Stimulated activated CD8-positive, alpha-beta memory T cell treated with anti-CD3 and anti-CD28 coated beads, Interleukin-15, amount 100 ng/mL, for 24 hours (primary cell): ENCODE measurements at places on chromosomes 4 and X.
A peak's percentile ranks its signal among the peaks of the same experiment; 100 is the strongest.

- DNase-seq: no peak
Observed at GRCh38 chrX:10986616-10987015, 124.5 kb upstream of the HCCS start.

- no peak for DNase-seq
Observed at GRCh38 chrX:15207384-15207783, 62.5 kb downstream of the ASB9 start.

DNA sequence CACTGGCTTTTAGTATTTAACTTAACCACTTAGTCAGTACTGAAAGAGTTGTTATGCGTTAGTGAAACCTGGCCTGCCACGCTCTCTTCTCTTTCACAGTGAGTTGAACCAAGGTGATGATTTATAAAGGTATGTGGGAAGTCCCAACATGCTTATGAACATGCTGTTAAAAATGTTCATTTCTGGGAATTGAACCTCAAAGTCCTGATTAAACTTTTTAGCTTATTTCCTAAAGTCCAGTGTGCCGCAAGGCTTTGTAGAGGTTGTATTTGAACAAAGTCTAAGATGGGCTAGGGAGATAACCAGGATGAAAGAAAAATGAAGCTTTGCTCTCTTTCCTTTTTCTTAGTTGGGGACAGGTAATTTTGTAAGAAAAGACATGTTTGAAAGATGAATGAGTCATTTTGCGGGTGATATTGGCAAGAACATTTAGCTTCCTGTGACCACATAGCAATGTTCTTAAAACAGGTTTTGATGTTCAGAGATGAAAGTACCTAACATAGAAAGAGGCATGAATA, 270.3 kb downstream of the DTHD1 start:
- no peak for DNase-seq

- DNase-seq: no peak
Observed at GRCh38 chr4:73010789-73011628, 58.5 kb downstream of the COX18 start.

- no peak for DNase-seq
Observed at GRCh38 chr4:59838236-59838635, 1361.9 kb upstream of the ADGRL3 start.

DNA sequence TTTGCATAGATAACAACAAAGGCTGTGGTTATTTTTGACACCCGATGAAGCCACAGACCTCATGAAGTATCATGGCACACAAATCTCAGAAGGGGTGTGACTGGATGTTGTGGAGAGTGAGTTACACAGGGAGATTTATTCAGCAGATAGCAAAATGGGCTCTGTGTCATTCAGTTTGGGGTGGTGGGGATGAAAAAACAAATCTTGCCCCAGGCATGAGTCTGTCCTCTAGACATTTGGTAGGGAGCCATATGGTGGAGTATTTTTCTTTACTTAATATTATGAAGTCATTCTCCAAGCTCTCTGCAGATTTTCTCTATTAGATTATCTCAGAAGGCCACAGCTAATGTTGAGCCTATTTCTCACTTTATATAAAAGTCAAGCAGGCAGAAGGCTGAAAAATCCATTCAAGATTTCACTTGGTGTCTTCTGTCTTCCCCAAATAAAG, 277.1 kb upstream of the TENM3 start:
- DNase-seq: no peak

DNA sequence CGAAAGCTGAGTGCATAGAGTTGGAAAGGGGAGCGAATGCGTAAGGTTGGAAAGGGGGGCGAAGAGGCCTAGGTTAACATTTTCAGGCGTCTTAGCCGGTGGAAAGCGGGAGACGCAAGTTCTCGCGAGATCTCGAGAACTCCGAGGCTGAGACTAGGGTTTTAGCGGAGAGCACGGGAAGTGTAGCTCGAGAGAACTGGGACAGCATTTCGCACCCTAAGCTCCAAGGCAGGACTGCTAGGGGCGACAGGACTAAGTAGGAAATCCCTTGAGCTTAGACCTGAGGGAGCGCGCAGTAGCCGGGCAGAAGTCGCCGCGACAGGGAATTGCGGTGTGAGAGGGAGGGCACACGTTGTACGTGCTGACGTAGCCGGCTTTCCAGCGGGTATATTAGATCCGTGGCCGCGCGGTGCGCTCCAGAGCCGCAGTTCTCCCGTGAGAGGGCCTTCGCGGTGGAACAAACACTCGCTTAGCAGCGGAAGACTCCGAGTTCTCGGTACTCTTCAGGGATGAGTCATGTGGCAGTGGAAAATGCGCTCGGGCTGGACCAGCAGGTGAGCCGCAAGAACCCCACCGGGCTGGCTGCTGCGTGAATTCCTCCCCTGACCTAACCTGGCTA, at the start of gene DDX3X:
DDX3X (plus strand) TSS at position 419 of the 619 bp plus-strand sequence; CDS start at position 510, 91 bp downstream.
- peak; percentile 57 for DNase-seq

GRCh38 chr4:36420111-36420679, 138.8 kb downstream of the DTHD1 start:
- no peak for DNase-seq

DNA sequence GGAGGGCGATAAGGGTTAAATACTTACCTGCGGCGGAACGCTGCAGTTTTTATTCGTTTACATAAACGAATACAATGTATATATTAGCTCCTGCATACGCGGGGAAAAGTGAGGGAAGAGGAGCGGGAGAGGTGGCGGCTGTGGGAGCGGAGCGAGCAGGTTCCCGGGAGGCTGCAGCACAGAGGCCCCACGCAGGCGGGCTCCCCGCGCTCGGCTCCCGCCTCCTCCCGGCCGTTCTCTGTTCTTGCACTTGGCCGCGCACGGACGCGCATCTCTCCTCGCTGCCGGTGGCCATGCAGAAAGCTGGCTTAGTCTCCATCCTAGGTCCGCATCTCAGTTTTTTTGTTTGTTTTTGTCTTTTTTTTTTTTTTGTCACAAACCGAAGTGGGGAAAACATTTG, 340.4 kb upstream of the FAT1 start:
- no peak for DNase-seq

GRCh38 chr4:186596850-186597390, 41.6 kb upstream of the MTNR1A start:
- DNase-seq: no peak

GRCh38 chrX:19798423-19798822, 89.0 kb downstream of the SH3KBP1 start:
- DNase-seq: no peak

DNA sequence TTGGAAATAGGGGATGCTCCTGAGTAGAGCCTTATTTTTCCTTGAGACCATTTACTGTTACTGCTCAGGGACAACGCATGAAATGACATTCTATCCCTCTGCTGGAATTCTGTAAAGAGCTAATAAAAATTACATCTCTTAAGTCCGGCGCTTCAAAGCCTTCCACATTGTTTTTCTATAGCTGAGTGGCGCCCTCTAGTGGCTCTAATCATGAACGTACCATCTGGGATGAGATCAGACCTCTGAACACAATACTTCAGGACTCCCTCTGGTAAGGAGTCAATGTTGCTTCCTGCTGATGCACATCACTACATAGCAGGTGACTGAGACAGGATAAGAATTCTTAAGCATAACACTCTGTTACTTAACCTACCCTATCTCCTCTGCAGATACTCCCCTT, 6.0 kb downstream of the HMGN5 start:
- peak; percentile 5 for DNase-seq

DNA sequence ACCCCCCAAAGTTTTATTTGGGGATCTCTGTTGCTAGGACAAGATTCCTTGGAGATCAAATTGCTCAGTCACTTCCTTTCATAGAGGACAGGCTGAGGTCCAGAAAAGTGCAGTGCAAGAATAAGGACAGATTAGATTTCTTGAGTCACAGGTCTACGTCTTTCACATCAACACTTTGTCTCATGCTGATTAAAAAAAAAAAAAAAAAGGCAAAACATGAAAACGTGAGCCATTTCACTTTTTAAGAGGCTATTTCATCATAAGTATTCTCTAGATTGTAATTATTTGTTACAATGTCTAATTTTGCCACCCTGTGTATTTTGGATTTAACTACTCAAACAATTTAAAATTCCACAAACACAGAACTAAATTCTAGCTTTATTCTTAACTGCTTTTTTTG, 647.0 kb downstream of the TRAM1L1 start:
- no peak for DNase-seq

DNA sequence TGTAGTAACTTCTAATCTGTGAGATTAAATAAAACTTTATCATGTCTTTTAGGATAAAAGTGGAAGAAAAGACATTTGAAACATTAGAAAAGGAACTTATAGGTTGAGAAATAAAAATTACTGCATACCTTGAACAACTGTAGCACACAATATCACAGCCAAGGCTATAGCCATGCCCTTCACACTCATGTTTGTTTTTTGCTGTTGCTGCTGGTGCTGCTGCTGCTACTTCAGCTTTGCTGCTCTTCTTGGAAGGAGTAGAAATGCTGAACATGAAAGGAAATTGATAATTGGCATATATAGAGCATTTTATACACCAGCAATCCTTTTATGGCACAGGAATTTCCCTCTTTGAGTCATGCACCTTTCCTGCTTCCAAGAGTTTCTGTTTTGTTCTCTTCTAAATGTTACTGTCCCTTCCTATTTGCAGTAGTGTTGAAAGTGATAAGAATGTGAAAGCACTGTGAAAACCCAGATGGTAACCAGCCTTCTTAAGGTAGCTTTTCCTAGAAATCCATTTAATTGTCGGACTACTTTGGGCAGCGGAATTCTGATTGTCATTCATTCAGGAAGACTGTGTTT, at the start of gene CXCL11:
CXCL11 (minus strand) TSS at position 272 of the 582 bp plus-strand sequence; CDS start at position 189, 83 bp downstream.
- no peak for DNase-seq

DNA sequence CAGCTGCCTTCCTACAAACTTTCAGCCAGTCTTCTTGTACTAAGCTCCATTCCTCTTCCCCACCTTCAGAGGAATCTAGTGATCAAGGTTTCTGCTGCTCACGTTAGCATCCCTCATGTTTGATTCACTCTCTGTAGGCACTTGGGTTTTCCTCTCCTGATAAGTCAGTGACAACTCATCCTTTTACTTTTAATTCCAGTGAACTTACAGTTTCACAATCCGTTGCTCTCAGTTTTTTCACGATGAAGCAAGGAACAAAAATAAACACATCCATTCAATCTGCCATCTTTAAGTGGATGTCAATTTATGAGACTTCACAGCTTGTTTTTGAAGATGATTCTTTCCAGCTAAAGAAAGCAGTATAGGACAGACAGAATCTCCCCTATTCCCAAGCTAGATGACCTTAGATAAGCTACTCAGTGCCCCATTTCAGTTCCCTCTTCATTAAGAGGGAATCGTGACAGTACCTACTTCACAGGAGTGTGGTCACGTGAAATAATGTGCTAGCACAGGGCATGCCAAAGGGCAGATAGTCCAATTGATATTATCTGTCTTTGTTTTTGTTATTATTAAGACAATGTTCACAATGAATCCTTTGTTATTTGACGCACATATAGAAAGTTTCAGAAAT, 234.3 kb downstream of the PALLD start:
- DNase-seq: no peak

DNA sequence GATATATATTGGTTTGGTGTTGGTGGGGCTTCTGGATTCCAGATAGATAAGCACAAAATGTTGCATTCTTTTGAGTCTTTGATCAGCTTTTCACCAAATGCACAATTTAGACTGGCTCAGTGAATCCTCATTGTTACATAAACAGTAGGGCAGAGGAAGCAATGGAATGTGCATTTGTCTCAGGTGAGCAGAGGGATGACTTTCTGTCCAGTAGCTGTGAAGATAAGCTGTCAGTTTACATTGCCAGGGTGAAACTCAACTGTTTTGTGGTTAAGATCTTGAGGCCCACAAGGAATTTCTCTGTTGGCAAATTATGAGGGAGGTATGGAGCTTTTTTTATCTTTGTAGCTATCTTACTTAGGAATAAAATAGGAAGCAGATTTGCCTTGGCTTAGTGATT, 168.0 kb downstream of the GALNTL6 start:
- DNase-seq: no peak

GRCh38 chr4:76997532-76997931, 48.0 kb downstream of the SEPTIN11 start:
- no peak for DNase-seq

DNA sequence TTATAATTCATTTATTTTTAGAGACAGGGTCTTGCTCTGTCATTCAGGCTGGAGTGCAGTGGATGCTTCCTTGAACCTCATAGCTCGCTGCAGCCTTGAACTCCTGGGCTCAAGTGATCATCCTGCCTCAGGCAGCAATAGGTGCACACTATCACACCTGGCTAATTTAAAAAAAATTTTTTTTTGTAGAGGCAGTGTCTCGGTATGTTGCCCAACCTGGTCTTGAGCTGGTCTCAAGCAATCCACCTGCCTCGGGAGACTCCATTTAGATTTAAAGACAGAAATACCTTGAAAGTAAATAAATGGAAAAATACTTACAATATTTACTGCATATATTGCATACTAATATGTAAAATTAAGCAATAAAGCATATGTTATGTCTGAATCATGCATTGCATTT, 40.3 kb upstream of the MAB21L2 start:
- no peak for DNase-seq

GRCh38 chr4:126268106-126268505, 953.4 kb downstream of the FAT4 start:
- no peak for DNase-seq

- no peak for DNase-seq
Observed at GRCh38 chr4:82797040-82797404, 1.6 kb downstream of the SCD5 start.

- no peak for DNase-seq
Observed at GRCh38 chrX:3268829-3269228, 77.6 kb downstream of the MXRA5 start.

DNA sequence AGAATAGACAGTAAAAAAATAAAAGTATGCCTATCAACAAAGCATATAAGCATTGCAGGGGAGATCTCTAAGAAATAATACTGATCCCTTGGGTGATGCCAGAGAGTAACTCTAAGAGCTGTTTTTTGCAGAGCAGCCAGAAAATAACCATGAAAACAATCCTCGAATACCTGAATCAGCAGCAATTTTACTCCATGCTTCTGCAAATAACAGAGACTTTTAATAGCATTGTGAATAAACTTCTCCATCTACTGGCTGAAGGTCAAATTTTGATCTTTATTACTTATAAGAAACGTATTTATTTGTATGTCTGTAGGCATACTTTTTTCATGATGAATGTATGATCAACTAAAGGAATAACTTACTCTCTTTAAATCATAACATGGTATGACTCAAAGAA, 334.5 kb downstream of the GALNTL6 start:
- DNase-seq: no peak

DNA sequence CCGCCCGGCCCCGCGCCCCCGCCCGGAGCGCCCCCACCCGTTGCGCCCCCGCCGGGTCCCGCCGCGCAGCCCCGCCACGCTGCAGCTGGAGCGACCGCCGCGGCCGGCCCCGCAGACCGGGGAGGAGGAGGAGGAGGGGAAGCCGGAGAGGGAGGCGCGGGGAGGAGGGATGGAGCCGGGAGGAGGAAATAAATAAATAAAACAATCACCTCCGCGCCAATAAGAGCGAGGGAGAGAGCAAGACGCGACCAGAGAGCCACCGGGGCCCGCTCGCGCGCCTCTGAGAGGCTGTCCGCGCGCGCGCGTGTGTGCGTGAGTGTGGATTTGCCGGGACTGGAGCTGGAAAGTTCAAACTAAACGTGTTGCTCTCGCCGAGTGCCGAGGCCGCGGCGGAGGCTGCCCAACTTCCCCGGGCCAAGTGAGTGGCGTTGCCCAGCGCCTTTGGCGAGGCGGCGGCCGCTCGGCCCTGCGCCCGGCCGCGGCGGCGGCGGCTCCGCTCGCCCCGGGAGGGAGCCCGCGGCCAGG, 2184.4 kb upstream of the TENM3 start:
- DNase-seq: no peak
